ENCODE measurements at places on chromosomes 2 and 18.
A peak's percentile ranks its signal among the peaks of the same experiment; 100 is the strongest.

GRCh38 chr2:27150639-27151230 is 1.9 kb downstream of the TCF23 start:
- DNase-seq = no peak
- H3K27me3 ChIP-seq = no peaks in the 10 kb centered on the region
- H3K4me1 ChIP-seq = no peaks in the 10 kb centered on the region
- H3K36me3 ChIP-seq = no peaks in the 10 kb centered on the region
- H3K27ac ChIP-seq = no peak overlapping the region

GRCh38 chr2:100580367-100581276 is 17.8 kb downstream of the PDCL3 start:
- no peaks in the 10 kb centered on the region for H3K4me1 ChIP-seq
- H3K36me3 ChIP-seq = no peaks in the 10 kb centered on the region
- H3K27ac ChIP-seq = no peak overlapping the region
- no peaks in the 10 kb centered on the region for H3K27me3 ChIP-seq

GRCh38 chr18:62438018-62438329 is 84.9 kb upstream of the ZCCHC2 start:
- H3K4me1 ChIP-seq = no peaks in the 10 kb centered on the region
- H3K4me3 ChIP-seq = no peak overlapping the region
- H3K36me3 ChIP-seq = no peaks in the 10 kb centered on the region
- no peak for DNase-seq
- no peaks in the 10 kb centered on the region for H3K27me3 ChIP-seq

DNA sequence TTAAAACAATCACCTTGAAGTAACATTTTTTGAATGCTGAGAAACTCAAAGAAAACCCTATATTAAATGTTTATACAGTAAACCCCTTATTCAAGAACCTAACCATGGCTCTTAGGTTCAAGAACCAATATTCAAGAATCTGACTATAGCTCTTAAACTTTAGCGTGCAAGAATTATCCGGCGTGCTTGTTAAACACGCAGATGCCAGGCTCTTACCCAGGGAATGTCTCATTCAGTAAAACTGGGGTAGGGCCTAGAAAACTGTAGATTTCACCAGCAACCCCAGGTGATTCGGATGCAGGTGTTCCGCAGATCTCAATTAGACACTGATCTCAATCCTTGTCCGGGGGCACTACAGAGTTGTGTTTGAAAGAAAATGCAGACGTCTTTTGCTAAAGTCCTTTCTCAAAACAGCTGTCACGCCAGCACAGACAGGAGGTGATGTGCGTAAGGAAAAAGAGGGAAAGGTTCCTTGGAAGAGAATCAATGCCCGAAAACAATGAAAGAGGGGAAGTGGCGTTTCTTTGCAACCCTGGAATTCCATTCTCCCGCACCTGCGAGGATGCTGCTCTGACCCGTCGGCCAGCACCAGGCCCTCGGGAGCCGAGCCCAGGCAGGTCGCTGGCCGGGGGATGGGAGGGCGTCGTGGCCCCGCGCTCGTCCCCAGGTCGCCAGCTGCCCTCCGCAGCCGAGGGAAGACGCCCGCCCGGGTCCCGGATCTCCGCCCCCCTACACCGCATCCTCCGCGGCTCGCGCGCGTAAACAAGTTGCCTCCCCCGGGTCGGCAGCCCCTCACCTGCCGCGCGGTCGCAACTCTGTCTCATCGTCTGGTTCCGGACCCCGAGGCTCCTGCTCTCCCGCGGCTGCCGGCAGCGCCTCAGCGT is 851 bp downstream of the EIF2AK3 start:
- no peaks in the 10 kb centered on the region for H3K27me3 ChIP-seq
- peaks cover 20% of the 10 kb centered on the region for H3K4me1 ChIP-seq
- peak; percentile 55 for DNase-seq
- H3K36me3 ChIP-seq = no peaks in the 10 kb centered on the region
- peak overlapping the region; percentile 22 for H3K4me3 ChIP-seq
- H3K27ac ChIP-seq = peak overlapping the region; percentile 91

GRCh38 chr2:159961037-159961436 is 101.4 kb downstream of the PLA2R1 start:
- H3K27me3 ChIP-seq = no peaks in the 10 kb centered on the region
- H3K4me1 ChIP-seq = no peaks in the 10 kb centered on the region
- no peak overlapping the region for H3K27ac ChIP-seq

- peak; percentile 28 for DNase-seq
- H3K27ac ChIP-seq = peak overlapping the region; percentile 77
- H3K4me1 ChIP-seq = peaks cover 33% of the 10 kb centered on the region
- H3K4me3 ChIP-seq = no peak overlapping the region
Observed at GRCh38 chr2:215831296-215831913, 181.9 kb downstream of the MREG start.
